ENCODE measurements at places on chromosomes 6 and 20.

DNA sequence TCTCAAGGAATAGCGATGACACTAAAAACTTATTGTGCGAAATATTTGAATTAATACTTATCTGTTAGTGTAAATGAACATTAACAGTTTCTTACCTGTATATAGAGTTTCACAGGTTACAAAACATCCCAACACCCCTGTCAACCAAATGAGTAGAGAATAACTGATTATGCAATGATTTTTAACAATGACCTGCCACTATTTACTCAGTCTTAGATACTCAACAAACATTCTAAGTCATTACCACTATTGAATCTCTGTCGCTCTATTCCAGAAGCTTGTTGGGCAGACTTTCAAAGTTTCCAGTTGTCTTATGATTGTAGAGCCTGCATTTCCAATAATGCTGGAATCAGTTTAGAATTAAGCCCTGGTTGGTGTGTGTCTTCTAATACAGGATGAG is 85.5 kb downstream of the RNF182 start:
- DNase-seq, result no peak

- no peak for DNase-seq
Observed at GRCh38 chr6:28657769-28658465, 132.2 kb downstream of the GPX5 start.

DNA sequence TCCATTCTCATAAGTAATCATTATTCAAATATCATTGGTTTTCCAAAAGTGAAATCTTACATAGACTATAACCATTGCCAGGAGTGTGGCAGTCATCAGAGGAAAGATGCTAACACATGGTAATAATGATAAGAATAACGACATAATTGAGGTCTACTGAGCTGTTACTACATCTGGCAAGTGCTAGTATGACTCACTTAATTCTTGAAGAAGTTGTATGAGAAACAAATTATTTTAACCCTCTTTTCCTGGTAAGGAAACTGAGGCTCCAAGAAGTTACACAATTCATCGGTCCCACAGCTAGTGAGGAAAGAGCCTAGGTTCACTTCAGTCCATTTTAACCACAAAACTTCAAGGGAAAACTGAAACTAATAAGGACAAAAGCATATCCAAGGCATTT is 335.6 kb upstream of the BTBD3 start:
- no peak for DNase-seq

GRCh38 chr6:133551847-133552341 is 310.7 kb downstream of the EYA4 start:
- DNase-seq, result no peak

GRCh38 chr6:16437095-16437494 is 198.7 kb downstream of the GMPR start:
- no peak for DNase-seq

DNA sequence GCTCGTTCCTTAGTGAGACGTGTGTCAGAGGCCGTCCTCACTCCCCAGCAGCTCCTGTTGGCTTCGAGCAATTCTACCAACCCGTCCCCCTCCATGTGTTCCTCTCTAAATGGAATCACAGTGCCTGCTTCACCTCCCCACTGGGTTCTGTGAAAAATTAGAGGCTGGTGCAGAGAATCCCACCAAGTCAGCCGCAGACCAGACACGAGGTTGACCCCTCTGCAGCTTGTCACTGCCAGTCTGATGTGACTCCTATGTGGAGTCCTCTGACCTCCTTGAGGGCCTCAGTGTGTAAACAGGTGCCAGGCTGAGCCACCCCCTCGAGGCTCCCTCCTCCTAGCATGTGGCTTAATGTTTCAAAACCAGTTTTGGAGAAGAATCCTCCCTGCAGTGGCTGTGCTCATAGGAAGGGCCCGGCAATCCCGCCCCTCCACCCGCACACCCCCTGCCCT is 12.6 kb upstream of the IRF4 start:
- no peak for DNase-seq

- DNase-seq, result no peak
Observed at GRCh38 chr20:46135856-46136633, 17.9 kb downstream of the CD40 start.

GRCh38 chr20:34522969-34523871 is 7.0 kb downstream of the DYNLRB1 start:
- DNase-seq, result no peak

GRCh38 chr6:16961577-16961976 is 140.3 kb upstream of the STMND1 start:
- DNase-seq, result no peak

DNA sequence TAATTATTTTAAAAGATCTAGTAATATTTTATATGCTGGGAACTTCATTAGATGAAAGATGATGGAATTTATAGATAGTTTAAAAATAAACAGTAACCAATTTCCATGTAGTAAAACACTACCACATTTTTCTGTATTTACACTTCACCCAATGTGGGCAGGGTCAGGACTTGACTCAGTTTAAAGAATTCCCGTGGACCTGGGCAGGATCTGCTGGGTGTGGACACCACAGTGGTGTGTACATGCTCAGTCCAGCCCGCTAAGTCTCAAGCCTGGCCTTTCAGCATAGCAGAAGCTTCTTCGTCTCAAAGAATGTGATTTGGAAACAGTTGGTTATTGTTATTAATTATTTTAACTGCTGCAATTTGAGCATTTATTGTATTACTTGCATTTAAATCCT is 364.2 kb downstream of the SYNE1 start:
- DNase-seq, result no peak

DNA sequence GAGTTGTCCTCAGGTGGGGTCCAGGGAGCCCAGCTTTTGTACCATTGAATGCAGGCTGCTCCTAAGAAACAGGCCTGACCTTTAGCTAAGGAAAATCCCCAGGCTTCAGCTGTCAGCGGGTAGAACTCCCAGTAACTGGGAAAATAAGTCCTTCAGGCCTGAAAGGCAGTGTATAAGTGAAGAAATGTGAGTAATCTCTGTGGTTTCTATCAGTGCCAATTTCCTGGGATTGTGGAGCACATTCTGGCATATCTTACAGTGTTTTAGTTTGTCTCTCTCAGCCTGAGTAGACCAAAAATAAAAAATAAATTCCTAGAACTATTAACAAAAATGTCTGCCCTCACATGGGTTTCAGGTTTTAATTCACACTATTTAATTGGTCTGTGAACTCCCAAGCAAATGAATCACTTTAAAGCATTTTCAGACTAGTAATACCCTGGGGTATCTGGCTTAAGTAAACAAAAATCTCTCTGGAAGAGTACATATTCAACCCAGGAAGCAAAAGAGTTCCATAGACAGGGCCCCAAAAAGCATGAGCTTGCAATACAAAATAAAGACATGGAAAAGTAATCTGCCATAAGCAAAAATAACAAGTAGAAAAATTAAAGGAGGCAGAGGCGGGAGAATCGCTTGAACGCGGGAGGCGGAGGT is 566.2 kb upstream of the NOX3 start:
- DNase-seq, result no peak

DNA sequence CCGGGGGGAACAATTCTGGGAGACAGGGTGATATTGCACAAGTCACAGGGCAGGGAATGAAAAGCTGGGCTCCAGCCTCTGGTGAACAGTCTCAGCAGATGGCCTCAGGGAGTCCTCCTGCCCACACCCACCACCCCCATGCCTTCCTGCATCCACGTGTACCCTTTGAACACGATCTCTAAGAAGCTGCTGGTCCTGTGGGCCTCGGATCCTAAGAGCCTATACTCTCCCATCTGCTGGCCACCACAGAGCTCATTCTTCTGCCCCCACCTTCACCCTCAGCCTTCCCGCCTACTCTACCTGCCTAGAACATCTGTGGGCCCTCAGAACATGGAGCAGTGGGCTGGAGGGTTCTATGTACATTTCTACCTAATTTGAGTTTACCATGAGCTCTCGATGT is 60.3 kb downstream of the TRERF1 start:
- DNase-seq, result no peak

GRCh38 chr6:135251498-135252441 is 70.7 kb downstream of the MYB start:
- DNase-seq, result no peak

GRCh38 chr6:34654061-34654710 is 42.4 kb downstream of the ILRUN start:
- DNase-seq, result no peak

DNA sequence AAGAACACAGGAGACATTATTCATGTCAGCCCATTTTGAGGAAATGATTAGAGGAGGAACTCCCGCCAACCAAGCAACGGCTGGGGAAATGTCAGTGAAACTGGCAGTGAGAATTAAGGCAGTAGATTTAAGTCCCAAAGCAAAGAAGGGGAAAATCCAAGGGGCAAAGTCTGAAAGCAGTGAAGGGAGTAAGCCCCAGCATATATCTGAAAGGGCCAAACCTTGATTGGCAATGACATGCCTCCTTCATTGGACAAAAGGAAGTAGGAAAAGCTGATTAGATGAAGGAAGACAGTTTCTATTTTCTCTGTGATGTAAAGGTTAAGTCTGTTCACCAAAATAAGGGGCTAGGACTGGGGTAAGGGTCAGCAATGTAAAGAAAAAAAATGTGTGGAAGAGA is 190.3 kb downstream of the RNF144B start:
- no peak for DNase-seq

DNA sequence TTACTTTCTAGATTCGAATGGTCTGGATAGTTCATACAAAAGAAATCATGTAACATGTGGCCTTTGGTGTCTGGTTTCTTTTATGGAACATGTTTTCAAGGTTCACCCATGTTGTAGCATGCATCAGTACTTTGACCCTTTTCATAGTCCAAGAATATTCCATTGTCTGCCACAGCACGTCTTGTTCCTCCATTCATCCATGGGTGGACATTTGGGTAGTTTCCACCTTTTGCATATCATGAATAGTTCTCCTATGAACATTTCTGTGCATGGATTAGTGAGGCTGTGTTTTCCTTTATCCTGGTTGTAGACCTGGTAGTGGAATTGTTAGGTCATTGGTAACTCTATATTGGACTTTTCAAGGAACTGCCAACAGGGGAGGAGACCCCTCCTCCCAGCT is 31.7 kb downstream of the GSTA3 start:
- DNase-seq, result no peak

DNA sequence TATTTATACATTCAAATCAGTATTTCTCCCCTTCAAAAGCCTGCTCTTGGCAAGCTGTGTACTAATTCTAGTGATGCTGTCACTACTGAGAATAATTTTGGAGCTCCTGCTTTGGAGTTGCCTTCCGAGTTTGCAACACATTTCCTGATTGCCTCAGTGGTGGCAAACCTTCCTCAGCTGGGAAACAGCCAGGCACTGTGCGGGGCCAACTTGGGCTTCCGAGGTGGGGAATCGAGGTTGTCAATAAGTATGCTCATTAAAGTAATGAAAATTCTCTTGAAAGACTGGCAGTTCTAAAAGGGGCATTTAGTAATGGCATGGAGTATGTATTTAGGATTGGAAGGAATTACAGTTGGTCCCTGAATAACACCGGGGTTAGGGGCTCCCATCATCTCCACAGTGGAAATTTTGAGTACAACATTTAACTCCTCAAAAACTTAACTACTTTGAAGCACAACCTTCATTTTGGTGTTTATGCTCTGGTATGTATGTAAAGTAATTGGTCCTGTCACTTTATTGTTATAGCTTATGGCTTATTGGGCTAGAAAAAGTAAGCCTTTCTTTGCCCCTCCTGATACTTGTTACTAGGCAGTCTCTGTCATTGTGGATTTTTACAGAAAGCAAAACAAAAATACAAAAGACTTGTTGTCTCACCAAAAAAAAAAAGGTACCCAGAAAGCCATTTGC is 2.7 kb downstream of the PAQR8 start:
- DNase-seq, result no peak
